PC-3 (cell line): ENCODE measurements at places on chromosomes 3 and 15.

GRCh38 chr3:73955494-73956070 is 330.8 kb upstream of the PDZRN3 start:
- DNase-seq, result no peak

- DNase-seq, result no peak
Observed at GRCh38 chr15:48983300-48983699, 19.6 kb upstream of the SHC4 start.

DNA sequence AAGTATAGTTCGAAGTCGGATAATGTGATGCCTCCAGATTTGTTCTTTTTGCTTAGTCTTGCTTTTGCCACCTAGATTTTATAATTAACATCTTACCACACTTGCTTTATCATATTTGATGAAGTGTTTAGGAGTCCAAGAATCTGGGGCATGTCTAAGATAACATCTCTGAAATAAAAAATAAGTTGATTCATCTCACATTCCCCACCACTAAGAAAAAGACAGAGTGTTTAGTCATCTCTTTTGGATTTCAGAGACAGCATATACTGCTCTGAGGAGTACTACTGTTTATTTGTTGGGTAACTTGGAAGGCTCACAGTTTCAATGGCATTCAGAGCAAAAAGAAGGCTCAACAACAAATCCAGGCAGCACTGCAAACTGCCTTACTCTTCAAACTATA is 324.2 kb upstream of the ATP11B start:
- peak; percentile 25 for DNase-seq

DNA sequence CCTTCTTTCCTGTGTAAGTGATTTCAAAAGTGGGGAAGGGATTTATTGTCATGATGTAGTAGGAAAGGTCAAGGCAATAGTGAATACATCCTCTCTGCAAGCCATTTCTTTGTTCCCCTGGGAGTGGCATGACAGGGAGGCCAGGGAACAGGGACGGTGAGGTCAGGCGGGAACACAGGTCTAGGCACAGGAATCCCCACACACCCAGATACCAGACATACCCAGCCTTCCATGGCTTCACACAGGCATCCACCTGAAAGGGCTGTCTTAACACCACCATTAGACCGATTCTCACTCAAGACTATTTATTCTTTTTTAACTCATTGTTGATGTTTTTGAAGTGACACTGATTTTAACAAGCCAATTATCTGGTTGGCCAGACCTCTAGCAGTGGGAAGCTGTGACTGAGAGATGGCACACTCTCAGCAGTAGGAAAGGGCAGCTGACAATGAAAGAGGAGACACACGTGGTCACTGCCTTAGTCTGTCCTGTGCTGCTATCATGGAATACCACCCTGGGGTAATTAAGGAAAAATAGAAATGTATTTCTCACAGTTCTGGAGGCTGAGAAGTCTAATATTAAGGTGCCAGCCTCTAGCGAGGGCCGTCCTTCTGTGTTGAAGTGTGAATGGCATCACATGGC is 74.6 kb upstream of the MYZAP start:
- no peak for DNase-seq

GRCh38 chr3:141557961-141558706 is 71.3 kb downstream of the RASA2 start:
- no peak for DNase-seq
